ENCODE measurements at places on chromosomes 7 and 10.

DNA sequence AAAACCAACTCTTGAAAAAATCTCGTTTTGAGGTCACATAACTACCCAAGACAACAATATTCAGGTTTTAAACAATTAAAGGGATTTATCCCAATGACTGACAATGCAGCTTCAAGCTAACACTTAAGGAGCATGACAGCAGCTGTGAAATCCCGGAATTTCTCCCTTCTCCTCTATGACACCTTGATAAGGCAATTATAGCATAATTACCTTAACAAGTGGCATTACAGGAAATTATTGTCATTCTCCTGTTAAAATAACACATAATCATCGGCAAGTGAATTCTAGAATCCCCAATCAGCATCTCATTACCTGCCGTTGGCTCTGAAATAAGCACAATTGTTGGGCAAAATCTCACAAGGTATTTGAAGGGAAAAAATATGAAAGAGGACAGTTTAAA lies 417.0 kb upstream of the PFKP start:
- no peak for DNase-seq

GRCh38 chr7:132672200-132672990 lies 96.1 kb upstream of the PLXNA4 start:
- no peak for DNase-seq

GRCh38 chr7:111532625-111533024 lies 29.7 kb downstream of the IMMP2L start:
- peak; percentile 28 for DNase-seq

DNA sequence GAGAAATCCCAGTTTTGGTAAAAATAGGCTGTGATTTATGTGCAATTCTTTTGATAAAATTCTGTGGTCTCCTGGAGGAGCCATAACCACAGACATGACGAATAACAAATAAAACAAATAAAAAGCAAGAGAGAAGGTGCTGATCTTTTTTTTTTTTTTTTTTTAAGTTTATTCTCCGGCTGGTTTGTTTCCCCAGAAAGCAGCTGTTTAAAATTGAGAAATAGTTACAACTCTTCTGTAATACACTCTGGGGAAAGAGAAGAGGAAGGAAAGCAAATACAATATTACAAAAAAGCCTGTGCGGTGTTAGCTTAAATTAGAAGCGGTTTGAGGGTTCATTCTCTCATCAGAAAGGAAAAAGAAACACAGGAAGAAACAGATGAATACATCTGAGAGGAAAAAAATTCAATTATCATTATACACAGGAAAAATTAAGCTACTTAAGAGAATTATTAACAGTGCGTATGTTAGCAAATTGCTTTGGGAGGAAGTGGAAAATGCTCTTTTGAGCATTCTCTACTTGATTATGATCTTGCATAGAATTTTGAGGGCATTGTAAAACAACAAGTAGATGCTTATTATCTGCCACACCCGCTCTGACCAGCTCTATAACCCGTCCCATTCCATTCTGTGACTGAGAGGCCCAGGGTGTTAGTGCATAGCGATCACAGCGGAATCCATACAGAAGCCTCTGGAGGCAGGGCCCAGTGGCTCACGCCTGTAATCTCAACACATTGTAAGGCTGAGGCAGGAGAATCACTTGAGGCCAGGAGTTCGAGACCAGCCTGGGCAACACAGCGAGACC lies 40.6 kb upstream of the WAC start:
- no peak for DNase-seq

GRCh38 chr7:26365077-26365900 lies 73.6 kb downstream of the SNX10 start:
- peak; percentile 63 for DNase-seq

GRCh38 chr7:6290319-6290741 lies 17.9 kb upstream of the CYTH3 start:
- peak; percentile 56 for DNase-seq

DNA sequence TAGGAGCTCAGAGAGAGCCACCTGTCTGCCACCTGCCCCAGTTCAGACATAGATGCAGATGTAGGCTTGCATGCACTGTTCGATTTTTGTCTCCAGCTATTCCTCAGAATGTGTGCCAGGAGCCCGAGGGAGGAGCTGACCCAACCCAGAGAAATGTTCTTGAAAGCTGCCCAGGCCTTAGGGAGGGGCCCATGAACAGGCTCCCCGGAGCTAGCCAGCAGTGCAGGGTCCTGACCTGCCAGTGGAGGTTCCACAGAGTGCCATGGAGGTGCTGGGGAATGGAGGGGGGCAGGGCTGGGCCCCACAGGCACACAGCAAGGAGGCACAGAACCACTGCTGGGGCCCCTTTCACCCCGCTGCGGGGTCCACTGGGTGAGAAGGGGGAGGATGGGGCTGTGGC lies 29.6 kb upstream of the SFRP5 start:
- no peak for DNase-seq

- no peak for DNase-seq
Observed at GRCh38 chr7:4939971-4940728, 18.8 kb downstream of the MMD2 start.

- no peak for DNase-seq
Observed at GRCh38 chr10:71597821-71598498, 121.6 kb downstream of the C10orf105 start.

DNA sequence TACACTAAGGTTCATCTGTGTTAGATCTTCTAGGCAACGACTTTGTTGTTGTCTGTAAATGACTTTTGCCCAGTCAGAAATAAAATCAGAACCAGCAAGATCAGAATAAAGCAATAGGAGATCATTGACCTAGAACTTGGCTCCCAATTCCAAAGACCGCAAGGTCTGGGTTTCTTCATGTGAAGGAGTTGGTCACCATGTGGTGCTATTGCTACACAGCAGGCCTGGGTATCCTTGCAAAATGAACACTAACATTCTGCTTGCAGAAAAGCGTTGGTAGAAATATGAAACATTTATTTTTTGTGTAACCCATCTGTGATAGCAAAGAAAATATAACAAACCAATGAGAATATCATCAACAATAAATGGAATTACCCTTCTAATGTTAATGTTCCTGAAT lies 831.0 kb downstream of the NXPH1 start:
- no peak for DNase-seq

DNA sequence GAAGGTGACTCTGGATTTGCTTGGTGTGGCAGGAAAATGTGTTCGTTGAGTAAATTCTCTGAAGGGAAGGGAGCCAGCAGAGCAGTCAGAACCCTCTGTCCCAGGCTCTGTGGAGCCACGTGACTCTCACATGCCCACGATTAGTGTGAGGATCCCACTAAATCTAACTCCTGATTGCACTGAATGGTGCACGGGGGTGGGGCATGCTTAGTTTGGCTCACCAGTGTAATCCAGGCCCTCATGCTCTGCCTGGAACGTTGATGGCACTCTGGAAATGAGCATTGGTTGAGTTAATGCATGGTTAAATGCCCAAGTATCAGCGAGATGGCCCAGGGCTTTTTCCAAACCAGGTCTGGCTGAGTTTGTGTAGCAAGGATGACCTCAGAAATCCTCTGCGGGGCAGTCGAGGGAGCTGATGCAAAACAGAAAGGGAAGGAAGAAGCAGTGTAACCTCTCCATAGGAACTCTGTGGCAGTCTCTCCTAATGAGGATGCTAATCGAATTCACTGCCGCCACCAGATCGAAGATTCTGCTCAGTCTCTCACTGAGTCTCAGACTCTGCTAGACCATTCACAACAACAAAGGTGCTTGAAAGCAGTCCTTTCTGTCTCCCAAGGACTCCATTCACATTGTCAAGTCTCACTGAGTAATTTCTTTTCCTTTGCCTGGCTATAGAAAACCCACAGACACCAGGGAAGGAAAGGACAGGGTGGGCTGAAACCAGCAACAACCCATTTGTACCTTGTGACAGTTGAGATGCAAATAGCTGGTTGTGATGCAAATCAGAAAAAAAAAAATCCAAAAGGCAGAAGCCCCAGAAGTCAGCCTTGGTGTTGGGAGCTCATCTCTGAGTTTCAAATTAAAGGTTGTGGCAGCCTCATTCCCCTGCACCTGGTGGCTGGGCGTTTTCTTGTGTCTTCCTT lies 98.1 kb downstream of the C10orf105 start:
- DNase-seq = no peak

- DNase-seq = no peak
Observed at GRCh38 chr10:11118686-11119085, 101.0 kb downstream of the CELF2 start.

GRCh38 chr10:120632942-120633341 lies 175.9 kb downstream of the PLPP4 start:
- DNase-seq = no peak

DNA sequence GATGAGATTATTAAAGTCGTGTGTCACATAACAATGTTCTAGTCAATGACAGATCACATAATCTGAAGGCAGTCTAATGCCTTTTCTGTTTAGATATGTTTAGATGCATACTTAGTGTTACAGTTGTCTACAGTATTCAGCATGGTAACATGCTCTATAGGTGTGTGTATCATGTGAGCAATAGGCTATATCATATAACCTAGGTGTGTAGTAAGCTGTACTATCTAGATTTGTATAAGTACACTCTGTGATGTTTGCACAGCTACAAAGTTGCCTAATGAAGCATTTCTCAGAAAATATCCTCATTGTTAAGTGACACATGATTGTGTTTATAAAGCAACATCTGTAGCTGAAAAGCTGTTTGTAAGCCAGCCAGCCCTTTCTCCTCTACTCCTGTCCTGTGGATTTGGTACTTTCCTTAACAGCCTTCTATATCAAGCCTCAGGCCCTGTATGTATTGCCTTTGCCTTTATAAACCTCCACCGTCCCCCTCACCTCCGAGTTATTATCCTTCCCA lies 6.3 kb downstream of the HECTD2 start:
- DNase-seq = no peak

DNA sequence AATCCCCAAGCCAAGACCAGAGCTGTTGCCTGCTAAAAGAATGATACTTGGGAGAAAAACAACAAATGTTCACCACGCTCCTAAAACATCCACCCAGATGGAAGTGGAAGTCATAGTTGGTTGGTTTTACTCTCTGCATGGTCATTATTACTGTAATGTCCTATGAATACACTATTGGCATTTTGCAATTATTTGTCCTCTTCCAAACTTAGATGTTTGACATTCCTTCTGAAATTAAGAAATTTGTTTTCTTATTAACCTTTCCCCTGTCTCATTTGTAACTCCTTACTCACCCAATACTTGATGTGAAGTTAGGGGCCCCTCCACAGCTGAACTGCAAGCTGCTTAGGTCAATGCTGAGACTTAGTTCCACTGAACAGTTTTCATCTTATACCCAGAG lies 383.3 kb downstream of the INHBA start:
- DNase-seq = peak; percentile 26

DNA sequence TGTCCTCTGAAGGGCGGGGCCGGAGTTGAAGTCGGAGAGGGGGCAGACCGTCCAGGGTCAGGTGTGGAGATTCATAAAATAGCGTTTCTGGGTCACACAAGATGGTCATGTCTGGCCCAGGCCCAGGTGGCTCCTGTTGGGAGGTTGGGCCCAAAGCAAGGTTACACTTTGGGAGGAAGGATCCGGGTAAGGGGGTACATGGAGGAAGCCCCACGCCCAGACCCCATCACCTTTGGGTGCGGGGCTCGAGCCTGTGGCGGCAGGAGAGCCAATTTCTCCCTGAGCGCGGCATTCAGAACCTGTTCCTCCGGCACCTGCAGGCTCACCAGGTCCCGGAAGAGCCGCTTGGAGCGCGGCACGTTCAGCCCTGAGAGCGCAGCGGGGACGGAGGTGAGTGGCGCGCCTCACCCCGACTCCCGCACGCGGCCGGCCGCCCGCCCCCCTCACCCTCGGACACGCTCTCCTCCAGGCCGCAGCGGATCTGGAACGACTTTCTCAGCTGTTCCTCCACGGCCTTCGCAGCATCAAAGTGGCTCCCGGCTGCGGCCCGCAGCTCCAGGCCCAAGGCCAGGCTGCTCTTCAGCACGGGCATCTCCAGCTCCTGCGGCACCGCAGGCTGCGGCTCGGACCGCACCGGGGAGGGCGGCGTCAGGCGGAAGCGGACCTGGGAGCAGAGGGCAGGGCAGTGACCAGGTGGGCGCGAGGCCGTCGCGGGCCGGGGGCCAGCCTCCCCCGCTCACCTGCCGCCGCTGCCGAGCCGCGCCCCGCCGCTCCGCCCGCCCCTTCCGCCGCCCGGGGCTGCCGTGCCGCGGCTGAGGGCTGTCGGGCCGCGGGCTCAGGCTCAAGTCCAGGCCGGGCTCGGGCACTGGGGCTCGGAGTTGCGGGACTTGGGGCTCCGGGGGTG lies 644 bp downstream of the PPP1R35 start:
- no peak for DNase-seq

GRCh38 chr7:29243910-29244655 lies 49.5 kb downstream of the CHN2 start:
- no peak for DNase-seq

DNA sequence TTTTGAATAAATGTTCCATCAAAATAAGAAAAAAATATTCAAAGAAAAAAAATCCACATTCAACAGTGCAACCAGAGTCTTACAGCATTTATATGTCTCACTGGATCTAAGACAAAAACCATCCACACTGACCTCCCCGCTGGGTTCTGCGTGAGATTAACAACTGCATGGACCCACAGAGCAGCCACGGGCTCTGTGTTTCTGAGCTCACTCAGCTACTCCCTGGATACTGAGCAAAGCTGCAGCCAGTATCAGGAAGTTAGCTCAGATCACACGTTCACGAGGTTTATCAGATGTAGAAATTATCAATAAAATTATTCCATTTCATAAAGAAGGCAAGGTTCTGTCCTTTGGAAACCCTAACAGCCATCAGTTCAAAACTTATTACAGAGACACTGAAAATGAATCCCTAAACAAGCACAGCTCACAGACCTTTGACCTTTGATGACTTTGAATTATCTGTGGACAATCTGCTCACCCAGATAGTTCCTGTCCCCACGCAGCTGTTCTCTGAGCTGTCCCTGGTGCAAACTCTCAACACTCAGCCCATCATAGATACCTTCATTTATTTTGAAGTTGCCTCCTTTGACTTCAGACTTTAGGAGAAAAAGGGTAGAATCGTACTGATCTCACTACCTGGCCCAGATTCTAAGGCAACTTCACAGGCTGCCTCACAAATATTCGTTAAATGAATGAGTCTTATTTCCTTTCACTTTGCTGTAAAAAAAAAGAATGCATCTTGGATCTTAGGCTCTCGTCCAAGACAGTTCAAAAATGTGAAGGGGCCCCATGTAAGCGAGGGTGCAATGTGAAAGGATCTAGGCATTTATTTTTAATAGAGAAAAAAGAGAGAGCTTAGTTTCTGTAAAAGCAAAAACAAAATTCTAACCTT lies 67.7 kb upstream of the SVIL start:
- peak; percentile 26 for DNase-seq

- no peak for DNase-seq
Observed at GRCh38 chr7:146057958-146058357, 58.6 kb upstream of the CNTNAP2 start.

DNA sequence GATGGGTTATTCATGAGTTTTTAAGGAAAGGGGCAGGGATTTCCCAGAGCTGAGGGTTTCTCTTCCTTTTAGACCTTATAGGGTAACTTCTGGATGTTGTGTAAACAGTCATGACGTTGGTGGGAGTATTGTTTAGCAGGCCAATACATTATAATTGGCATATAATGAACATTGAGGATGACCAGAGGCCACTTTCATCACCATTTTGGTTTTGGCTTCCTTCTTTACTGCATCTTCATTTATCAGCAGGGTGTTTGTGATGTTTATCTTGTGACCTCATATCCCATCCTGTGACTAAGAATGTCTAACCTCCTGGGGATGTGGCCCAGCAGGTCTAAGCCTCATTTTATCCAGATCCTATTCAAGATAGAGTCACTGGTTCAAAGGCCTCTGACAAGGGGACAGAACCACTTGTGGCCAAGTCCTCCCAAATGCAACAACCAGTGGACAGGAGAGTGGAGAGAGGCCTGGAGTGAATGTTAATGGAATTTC lies 77.3 kb upstream of the RPA3 start:
- DNase-seq = peak; percentile 58

All from fibroblast of skin of right biceps (primary cell).